ENCODE measurements at places on chromosomes 6 and 20. TPM values are rescaled to one million over a fixed set of nuclear protein-coding genes. Genes with fewer than 3 reads are reported as not detected.

Gene ACSS1
- total RNA-seq, result 24.0 TPM

Gene STX11
- total RNA-seq, result 27.5 TPM

Gene APCDD1L
- total RNA-seq, result not detected

Gene EDN3
- not detected for total RNA-seq

Gene MLIP
- total RNA-seq, result not detected

Gene NKAIN4
- not detected for total RNA-seq

Gene OPN5
- not detected for total RNA-seq

Gene GRIK2
- not detected for total RNA-seq

Gene SLC22A2
- not detected for total RNA-seq

Gene ETV7
- total RNA-seq, result 10.0 TPM

Gene HTR1E
- total RNA-seq, result not detected

Gene SSTR4
- total RNA-seq, result not detected

Gene TNFAIP3
- total RNA-seq, result 184 TPM

Gene TJAP1
- 38.5 TPM for total RNA-seq

Gene TREM2
- total RNA-seq, result not detected

Gene ECT2L
- not detected for total RNA-seq

Gene PRR3
- 22.1 TPM for total RNA-seq

Gene PRDM1
- 108 TPM for total RNA-seq

Gene C6orf15
- not detected for total RNA-seq

Gene C20orf204
- 14.7 TPM for total RNA-seq

Gene FAM209B
- total RNA-seq, result 2.7 TPM

Gene LY6G6C
- not detected for total RNA-seq

Gene PAK5
- total RNA-seq, result not detected

Gene TTK
- 23.6 TPM for total RNA-seq

Gene NMBR
- not detected for total RNA-seq

Gene RAET1G
- not detected for total RNA-seq

Gene DUSP22
- total RNA-seq, result 27.0 TPM

Gene XKR7
- total RNA-seq, result not detected

Gene TSBP1
- total RNA-seq, result not detected

Gene BHLHE23
- total RNA-seq, result not detected

Gene CCN2
- not detected for total RNA-seq

Gene KCNB1
- 0.12 TPM for total RNA-seq

Gene SLC22A3
- not detected for total RNA-seq

Gene RAET1E
- not detected for total RNA-seq

Gene PARD6B
- total RNA-seq, result 4.5 TPM

Gene CD109
- 11.0 TPM for total RNA-seq

Gene CNKSR3
- total RNA-seq, result not detected

Gene WFDC11
- not detected for total RNA-seq

Gene TREML2
- 23.3 TPM for total RNA-seq

Gene FAM209A
- total RNA-seq, result 4.0 TPM

Gene BPIFB1
- not detected for total RNA-seq

Gene VIP
- not detected for total RNA-seq

Gene CMTR1
- 88.0 TPM for total RNA-seq

Gene HLA-DOA
- 8.4 TPM for total RNA-seq

Measured in T-helper 1 cell treated with Interleukin-12 subunit alpha and Interleukin-12 subunit beta and Interleukin-4 antibody, amounts not matched to agents 30 ng/mL and 1 ng/mL, for 36 hours (primary cell).